ENCODE measurements at places on chromosomes 3 and 15. TPM values are rescaled to one million over a fixed set of nuclear protein-coding genes. Genes with fewer than 3 reads are reported as not detected.
A peak's percentile ranks its signal among the peaks of the same experiment; 100 is the strongest.

Gene CCDC191
- total RNA-seq, result 4.9 TPM

Gene CCDC39
- total RNA-seq, result not detected

Gene CKMT1A
- not detected for total RNA-seq

Gene FBN1
- total RNA-seq, result 88.1 TPM

Gene GATM
- 0.60 TPM for total RNA-seq

DNA sequence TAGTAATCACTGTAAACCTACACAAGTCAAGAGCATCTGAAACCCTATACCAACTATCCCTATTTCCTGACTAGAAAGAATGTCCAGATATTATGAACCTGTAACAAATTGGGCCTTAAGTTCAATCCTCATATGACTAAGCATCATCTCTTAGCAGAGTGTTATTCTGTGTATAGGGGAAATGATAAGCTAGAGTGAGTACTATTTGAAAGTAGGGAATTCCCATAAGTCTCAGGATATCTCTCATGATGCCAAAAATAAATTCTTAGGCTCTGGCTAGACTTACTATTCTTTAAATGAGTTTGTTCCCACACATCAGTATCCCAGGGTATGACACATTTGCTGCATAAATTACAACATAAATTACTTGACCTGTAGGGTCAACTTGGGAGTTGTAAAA lies 15.3 kb downstream of the MRPL47 start:
- no peaks in the 10 kb centered on the region for H3K4me1 ChIP-seq
- H3K27me3 ChIP-seq, result no peaks in the 10 kb centered on the region
- H3K4me3 ChIP-seq, result no peak overlapping the region

DNA sequence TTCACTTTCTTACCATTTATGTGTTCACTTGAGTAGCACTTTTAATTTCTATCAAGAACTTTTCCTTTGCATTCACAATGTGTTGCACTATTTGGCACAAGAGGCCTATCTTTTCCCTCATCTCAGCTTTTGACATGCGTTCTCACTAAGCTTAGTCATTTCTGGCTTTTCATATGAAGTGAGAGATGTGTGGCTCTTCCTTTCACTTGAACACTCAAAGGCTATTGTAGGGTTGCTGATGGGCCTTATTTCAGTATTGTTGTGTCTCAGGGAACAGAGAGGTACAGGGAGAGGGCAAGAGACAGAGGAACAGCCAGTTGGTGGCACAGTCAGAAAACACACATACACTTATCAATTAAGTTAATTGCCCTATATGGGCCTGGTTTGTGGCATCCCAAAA lies 127.4 kb upstream of the MLF1 start:
- H3K36me3 ChIP-seq, result no peaks in the 10 kb centered on the region
- no peaks in the 10 kb centered on the region for H3K4me1 ChIP-seq
- H3K27ac ChIP-seq, result no peak overlapping the region
- H3K27me3 ChIP-seq, result no peaks in the 10 kb centered on the region
- DNase-seq, result no peak
- H3K4me3 ChIP-seq, result no peak overlapping the region

DNA sequence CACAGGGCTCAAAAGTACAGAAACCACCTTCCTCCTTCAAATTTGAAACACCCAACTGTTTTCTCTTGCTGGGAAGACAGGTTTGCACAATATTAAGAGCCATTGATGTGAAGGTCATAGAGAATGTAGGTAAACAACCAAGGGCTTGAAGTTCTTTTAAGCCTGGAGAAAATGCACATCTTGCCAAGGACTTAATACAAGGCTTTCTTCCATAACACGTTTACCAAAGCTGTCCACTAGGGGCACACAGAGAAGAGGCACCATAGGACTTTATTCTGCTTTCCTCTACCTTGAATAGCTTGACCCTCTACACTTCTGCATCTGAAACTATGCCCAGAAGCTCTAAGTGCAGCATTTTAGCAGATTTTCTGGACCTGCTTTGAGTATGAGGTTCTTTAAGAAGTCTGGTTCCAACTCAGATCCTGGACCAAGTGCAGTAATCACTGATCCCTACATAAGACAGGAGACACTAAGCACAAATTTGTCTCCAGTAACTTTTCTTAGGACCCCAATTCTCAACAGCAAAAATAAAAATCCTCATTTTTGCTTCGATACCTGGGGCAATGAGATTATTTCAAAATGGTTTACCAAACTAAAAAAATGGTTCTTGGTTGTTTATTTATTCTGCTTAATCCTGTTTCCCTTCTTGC lies 138.0 kb downstream of the FBN1 start:
- H3K36me3 ChIP-seq, result peaks cover 7% of the 10 kb centered on the region
- peaks cover 5% of the 10 kb centered on the region for H3K4me1 ChIP-seq
- H3K27ac ChIP-seq, result no peak overlapping the region
- DNase-seq, result peak; percentile 77
- no peaks in the 10 kb centered on the region for H3K27me3 ChIP-seq

DNA sequence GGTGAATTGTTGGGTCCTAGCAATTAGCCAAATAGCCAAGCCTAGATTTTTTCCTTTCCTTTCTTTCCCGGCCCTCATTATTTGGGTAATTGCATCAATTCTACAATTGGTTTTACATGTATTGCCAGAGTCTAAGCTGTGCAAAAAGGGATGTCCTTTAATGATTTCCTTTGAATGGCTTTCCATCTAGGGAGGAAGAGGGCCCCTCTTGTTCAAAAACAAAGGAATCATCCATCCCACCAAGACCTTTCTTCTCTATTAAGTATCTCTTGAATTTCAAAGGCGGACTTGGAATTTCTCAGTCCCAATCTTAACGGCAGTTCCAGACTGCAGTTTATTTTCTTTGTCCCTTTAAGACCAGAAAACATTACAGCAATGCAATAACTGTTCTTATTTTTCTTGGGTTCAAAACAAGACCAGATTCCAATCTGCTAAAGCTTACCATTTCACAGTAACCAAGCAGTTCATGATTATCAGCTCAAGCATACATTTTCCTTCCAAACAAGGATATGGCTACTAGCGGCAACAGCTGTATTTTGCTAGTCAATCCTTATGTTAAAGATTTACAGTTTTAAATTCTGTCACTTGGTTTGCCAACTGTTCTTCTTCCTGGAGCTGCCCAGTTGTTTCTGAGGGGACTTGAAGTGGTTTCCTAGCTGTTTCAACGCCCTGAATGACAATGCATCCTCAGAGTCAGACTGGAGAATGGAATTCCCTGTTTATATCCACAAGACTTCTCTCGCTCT lies 91.4 kb upstream of the LRIG1 start:
- no peaks in the 10 kb centered on the region for H3K4me1 ChIP-seq
- no peak overlapping the region for H3K4me3 ChIP-seq
- H3K27ac ChIP-seq, result no peak overlapping the region

- H3K27ac ChIP-seq, result no peak overlapping the region
- H3K4me1 ChIP-seq, result no peaks in the 10 kb centered on the region
- DNase-seq, result no peak
- no peak overlapping the region for H3K4me3 ChIP-seq
These were observed 445.5 kb upstream of the TBL1XR1 start for GRCh38 chr3:177642804-177643125.

- no peak overlapping the region for H3K4me3 ChIP-seq
- no peak overlapping the region for H3K27ac ChIP-seq
- no peak for DNase-seq
- H3K4me1 ChIP-seq, result peaks cover 20% of the 10 kb centered on the region
- H3K36me3 ChIP-seq, result no peaks in the 10 kb centered on the region
These were observed 68.8 kb downstream of the IL1RAP start for GRCh38 chr3:190582667-190583066.

- H3K27ac ChIP-seq, result no peak within 1 kb of the TSS
- no peaks in the 10 kb centered on the region for H3K4me1 ChIP-seq
- H3K36me3 ChIP-seq, result no peaks in the 10 kb centered on the region
- DNase-seq, result no peak
These were observed at the start of gene TRAT1 for GRCh38 chr3:108822123-108822897. Gene TRAT1, plus strand, starts transcription at chr3:108822786. Its CDS starts 142 bp downstream, at chr3:108822928.

GRCh38 chr3:67296039-67296892 lies 298.2 kb downstream of the KBTBD8 start:
- H3K4me1 ChIP-seq, result no peaks in the 10 kb centered on the region
- no peak overlapping the region for H3K4me3 ChIP-seq
- no peaks in the 10 kb centered on the region for H3K36me3 ChIP-seq
- no peaks in the 10 kb centered on the region for H3K27me3 ChIP-seq

DNA sequence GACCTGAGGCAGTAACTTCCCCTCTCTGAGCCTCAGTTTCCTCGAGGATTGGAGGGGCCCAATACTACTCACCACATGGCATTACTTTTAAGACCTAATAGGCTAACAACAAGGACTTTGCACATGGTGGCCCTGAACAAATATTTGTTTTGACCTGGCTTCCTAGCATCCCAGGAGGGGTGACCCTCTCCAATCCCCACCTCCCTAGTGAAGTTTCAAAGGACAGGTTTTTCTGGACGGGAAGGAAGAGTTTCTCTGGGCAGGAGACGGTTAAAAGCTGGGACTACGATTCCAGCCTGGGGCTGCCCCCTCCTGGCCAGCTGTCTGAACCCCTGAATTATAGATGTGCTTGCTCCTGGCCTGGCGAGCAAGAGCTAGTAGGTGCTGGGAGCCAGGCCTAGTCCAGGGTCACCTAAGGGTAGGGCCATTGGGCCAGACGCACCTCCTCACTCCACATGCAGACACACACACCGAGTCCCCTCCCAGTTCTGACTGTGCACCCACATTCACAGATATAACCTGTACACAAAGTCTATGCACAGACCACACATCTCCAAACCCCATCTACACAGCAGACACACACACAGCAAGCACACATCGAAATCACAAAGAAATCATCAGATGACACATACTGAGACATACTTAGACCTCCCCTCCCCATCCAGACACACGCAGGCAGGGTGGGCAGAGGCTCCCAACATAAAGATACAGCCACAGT lies 2.7 kb upstream of the ISL2 start:
- no peak overlapping the region for H3K4me3 ChIP-seq
- H3K4me1 ChIP-seq, result peaks cover 20% of the 10 kb centered on the region
- DNase-seq, result no peak
- H3K27ac ChIP-seq, result no peak overlapping the region
- H3K36me3 ChIP-seq, result no peaks in the 10 kb centered on the region
- peaks cover 53% of the 10 kb centered on the region for H3K27me3 ChIP-seq

DNA sequence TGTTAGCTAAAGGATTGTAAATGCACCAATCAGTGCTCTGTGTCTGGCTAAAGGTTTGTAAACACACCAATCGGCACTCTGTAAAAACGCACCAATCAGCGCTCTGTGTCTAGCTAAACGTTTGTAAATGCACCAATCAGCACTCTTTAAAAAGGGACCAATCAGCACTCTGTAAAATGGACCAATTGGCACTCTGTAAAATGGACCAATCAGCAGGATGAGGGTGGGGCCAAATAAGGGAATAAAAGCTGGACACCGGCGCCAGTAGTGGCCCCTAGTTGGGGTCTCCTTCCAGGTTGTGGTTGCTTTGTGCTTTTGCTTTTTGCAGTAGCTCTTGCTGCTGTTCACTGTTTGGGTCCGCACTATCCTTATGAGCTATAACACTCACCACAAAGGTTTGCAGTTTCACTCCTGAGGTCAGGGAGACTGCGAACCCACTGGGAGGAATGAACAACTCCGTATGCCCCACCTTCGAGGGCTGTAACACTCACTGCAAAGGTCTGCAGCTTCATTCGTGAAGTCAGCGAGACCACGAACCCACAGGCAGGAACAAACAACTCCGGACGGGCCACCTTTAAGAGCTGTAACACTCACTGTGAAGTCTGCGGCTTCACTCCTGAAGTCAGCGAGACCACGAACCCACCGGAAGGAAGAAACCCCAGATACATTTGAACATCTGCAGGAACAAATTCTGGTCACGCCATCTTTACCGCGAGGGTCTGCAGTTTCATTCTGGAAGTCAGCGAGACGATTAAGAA lies 1.1 kb upstream of the SUCLG2 start:
- H3K4me1 ChIP-seq, result peaks cover 9% of the 10 kb centered on the region
- DNase-seq, result no peak
- no peak overlapping the region for H3K27ac ChIP-seq
- H3K4me3 ChIP-seq, result no peak overlapping the region
- no peaks in the 10 kb centered on the region for H3K36me3 ChIP-seq

- no peaks in the 10 kb centered on the region for H3K4me1 ChIP-seq
- DNase-seq, result no peak
- no peaks in the 10 kb centered on the region for H3K36me3 ChIP-seq
- no peak overlapping the region for H3K4me3 ChIP-seq
These were observed 135.3 kb downstream of the FEZF2 start for GRCh38 chr3:62238003-62238402.

DNA sequence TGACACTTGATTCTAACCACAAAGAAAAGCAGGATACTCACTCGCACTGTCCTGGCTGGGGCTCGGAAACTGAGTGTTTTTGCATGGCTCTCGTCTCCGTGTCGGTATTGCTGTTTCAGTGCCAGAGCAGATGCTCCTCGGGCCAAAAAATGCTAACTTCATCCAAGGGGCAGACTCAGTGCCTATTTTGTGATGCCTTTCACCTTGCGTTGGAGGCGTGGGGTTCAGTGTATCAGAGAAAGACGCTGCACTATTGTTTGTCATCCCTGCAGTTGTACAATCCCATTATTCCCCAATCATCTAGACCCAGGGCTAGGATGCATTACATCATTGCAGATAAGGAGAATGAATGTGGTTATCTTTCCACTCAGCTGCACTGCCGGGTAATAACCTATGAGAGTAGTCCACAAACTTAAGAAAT lies 1.4 kb downstream of the CACNA2D3 start:
- no peaks in the 10 kb centered on the region for H3K36me3 ChIP-seq
- H3K4me3 ChIP-seq, result no peak overlapping the region
- no peak overlapping the region for H3K27ac ChIP-seq
- peaks cover 37% of the 10 kb centered on the region for H3K27me3 ChIP-seq
- DNase-seq, result no peak
- no peaks in the 10 kb centered on the region for H3K4me1 ChIP-seq

- H3K4me3 ChIP-seq, result peak overlapping the region; percentile 10
- DNase-seq, result peak; percentile 85
- H3K27ac ChIP-seq, result peak overlapping the region; percentile 67
These were observed 26.8 kb downstream of the FNDC3B start for GRCh38 chr3:172065967-172066762.

DNA sequence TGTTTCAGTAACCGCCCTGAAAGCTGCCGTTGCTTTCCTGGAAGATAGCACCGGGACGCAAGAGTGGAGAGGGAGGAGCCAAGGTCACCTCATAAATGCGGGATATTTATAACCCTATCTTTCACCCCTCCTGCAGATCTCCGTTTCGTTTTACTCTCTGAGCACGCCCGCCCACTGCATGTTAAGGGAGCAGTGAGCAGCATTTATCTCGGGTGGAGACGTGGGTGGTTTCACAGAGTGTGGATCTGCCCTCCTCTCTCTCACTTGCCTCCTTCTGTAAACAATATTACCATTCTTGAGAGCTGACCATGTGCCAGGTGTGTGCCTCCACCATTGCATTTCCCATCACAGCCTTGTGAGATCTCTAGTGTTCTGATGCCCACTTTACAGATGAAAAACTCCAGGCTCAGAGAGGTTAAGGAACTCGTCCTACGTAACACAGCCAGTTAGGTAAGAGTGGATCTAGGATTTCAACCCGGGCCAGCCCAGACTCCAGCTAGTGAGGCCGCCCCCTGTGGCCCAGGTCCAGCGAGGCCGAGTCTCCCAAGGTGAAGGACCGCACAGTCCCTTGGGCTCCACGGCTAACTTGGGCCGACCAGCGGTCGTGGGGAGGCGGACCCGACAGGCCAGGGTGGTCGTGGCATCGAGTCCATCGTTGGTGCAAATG lies 16.9 kb upstream of the SEMA4B start:
- H3K36me3 ChIP-seq, result no peaks in the 10 kb centered on the region
- no peak overlapping the region for H3K27ac ChIP-seq
- H3K4me1 ChIP-seq, result peaks cover 4% of the 10 kb centered on the region
- no peaks in the 10 kb centered on the region for H3K27me3 ChIP-seq
- DNase-seq, result no peak

All from endothelial cell of umbilical vein (primary cell).